Liver (tissue), 10 donors: ENCODE measurements at places on chromosomes 13 and 19. TPM values are rescaled to one million over a fixed set of nuclear protein-coding genes. Genes with fewer than 3 reads are reported as not detected.
A peak's percentile ranks its signal among the peaks of the same experiment; 100 is the strongest.

Gene ZNF667
- total RNA-seq, result 1.3 TPM

Gene NLRP12
- 1.8 TPM for total RNA-seq

Gene GADD45GIP1
- 22.1 TPM for total RNA-seq

Gene PRX
- 0.56 TPM for total RNA-seq

Gene FBXO17
- 31.9 TPM for total RNA-seq

Gene STAP2
- 26.4 TPM for total RNA-seq

Gene ANGPTL4
- total RNA-seq, result 144 TPM

Gene HCN2
- total RNA-seq, result 0.05 TPM

Gene SIGLEC10
- total RNA-seq, result 4.9 TPM

Gene UGGT2
- total RNA-seq, result 23.0 TPM

GRCh38 chr13:36248700-36249099 lies 34.3 kb upstream of the SOHLH2 start:
- DNase-seq, result no peak

DNA sequence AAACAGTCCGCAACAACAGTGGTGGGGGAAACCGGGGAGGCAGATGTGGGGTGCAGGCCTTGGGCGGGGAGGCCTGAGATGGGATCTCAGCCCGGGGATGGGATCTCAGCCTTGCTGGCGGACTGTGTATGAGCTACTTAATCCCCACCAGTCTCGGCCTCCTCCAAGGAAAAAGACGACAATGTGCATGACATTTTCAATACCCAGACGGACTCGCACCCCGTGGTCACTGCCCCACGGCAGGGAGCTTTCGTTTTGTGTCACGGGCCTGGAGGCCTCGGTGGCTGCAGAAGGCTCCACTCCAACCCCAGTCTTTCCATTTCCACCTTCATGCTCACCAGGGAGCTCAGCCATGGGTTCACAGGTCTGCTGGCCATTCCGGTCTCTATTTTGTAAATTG lies 25.5 kb downstream of the GRTP1 start:
- no peak for DNase-seq

DNA sequence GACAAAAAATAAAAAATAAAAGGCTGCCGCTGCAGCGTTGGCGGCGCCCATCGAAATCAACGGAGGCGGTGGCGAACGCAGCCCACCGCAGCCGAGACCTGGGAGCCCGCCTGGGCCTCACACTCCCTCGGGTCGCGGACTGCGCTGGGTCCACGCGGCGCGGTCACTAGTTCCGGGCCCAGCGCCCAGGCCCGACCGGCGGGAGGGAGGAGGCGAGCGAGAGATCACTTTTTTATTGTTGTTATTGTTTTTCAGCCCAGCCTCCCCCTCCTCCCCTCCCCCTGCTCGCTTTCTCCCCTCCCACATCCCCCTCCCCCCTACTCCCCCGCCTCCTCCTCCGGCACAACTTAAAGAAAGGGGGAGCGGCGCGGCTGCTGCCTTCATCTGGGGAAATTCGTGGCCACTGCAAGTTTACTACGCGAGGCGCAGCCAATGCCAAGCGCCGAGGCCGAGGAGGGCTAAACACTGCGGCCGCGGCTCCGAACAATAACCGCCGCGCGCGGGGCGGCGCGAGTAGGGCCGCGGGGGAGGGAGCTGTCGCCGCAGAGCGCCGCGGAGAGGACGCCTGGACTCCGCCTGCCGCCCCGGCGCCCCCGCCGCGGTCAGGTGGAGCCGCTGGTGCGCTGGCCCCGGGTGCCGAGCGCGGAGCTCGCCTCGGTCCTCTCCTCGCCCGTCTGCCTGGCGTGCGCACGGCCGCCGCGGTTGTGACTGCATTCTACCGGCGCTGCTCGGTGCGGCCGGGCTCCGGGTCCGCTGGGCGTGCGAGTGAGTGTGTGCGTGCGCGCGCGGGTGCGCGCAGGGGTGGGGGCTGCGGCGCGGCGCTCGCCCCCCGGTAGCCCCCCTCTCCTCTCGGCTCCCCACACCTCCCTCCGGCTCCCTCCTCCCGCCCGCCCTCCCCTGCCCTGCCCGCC lies 505 bp upstream of the ZIC2 start:
- DNase-seq, result no peak

DNA sequence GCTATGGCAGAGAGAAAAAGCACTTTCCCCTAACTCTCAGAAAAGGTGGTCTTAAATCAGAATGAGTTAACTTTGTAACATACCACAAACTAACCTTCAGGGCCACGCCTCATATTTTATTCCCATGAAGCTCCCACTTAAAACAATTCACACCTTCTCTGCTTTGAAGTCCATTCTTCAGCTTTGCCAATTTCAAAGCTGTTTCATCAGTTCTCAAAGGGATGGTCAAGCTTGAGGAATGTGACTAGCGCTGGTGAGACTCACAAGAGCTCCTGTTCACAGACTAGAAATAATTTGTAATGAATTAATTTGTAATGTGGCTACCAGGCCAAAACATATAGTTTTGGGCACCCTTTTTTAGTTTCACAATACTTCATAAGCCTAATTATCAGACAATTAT lies 68.2 kb downstream of the STK24 start:
- DNase-seq, result no peak

DNA sequence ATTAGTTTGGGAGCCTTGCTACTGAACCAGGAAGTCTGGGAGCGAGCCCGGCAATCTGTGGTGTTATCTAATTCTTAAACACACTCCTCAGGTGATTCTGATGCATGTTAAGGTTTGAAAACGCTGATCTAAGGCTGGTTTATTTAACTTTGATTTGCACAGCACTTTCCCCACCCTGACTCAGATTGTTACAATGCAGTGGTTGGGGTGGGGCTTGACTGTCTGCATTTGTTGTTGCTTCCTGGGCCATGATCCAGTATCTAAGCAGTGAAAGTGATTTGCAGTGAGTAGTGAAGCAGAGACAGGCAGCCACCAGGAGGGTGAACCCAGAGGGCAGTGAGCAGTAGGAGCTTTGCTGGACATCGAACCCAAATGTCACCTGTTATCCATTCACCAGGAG lies 81.6 kb upstream of the ARGLU1 start:
- DNase-seq, result no peak

- no peak for DNase-seq
Observed at GRCh38 chr13:20461481-20461859, 64.2 kb downstream of the CRYL1 start.

DNA sequence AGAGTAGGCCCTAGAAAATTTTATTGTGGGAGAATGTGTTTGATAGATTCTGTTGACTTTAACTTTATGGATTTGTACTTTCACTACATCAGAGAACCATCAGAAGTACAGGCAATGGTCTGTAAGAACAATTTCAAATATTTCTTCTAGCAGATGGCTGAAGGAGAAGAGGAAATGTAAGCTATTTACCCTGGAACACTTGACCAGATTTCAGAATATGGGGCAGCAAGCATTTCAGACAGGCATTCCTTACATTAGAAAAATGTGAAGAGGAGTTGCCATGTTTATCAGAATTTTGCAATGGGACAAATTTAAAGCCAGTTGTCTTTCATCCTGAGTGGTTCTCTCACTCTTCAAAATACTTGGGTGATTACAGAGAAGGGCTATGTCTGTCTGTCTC lies 7.5 kb downstream of the FRY start:
- DNase-seq, result no peak

DNA sequence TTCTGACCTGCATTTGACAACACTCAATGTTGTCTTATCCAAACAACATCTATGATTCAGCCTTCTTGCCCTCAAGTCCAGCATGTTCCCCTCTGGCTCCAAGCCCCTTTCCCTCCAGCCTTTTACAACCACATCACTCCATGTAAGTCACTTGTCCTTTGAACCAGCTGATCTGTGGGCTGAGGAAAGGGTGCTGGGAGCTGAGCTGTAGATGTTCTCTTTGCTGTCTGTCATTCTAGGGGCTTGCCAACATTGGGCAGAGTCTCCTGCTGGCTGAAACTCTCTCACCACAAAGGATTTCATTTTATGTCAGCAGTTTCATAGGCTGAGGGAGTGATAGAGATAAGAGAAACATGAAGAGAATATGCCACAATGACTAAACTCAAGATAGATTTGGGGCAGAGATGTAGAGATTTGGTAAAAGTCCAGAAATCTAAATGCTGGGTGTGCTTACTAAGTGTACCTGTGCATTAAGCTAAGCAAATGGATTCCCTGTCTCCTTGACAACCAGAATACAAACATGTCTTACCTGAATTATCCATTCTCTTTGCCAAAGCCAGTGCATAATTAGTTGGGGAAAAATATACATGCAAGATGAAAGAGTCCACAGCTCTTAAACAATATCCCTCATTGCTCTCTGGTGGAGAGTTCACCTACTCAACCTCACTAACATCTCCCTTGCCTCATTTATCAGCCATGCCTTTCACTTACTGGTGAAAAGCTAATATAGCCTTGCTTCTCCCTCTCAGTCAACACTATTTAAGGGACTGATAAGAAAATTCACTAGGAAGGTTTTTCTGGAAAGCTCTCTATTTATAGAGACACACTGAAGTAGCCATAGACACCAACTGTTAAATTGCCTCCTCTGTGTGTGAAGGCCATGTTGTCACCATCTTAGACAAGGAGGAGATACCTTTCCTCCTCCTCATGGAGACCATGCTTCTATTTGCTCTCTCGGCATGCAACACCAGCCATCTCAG lies 175.5 kb upstream of the SERP2 start:
- DNase-seq, result no peak

- no peak for DNase-seq
Observed at GRCh38 chr19:19139876-19140229, 1.6 kb upstream of the TMEM161A start.

GRCh38 chr19:11673608-11674041 lies 65.1 kb downstream of the ZNF823 start:
- DNase-seq, result peak; percentile 57

- DNase-seq, result no peak
Observed at GRCh38 chr19:13083008-13083404, 19.7 kb downstream of the LYL1 start.

GRCh38 chr19:43723588-43723987 lies 7.7 kb downstream of the IRGC start:
- no peak for DNase-seq

DNA sequence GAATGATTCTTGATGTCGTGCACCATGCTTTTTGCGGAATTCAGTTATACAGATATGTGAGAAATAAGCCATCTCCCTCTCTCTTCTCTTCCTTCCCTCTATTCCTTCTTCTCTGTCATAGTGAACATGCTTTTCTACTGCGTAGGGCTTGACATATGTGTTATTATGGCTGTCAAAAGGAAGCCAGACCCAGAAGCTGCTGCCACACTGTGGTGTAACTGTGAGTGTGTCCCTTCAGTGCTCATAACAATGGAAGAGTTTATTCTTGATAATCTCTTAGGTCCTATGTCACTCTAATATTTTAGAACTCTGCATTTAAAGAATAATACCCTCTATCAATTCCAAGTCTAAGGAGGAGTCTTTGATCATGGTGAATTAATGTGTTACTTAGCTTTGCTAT lies 208.9 kb upstream of the TMTC4 start:
- DNase-seq, result no peak

- no peak for DNase-seq
Observed at GRCh38 chr13:75621147-75621546, 15.0 kb upstream of the LMO7 start.

DNA sequence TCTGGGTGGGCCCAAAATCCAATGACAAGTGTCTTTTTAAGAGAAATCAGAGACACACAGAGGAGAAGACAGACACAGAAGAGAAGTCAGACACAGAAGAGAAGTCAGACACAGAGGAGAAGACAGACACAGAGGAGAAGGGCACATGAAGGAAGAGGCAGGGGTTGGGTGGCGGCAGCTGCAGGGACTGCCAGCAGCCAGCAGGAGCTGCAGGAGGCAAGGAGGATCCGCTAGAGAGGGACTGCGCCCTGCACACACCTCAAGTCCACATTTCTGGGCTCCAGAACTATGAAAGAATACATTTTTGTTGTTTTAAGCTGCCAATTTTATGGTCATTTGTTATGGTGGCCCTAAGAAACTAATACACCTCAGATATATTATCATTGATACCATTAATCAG lies 140.6 kb downstream of the ZIC5 start:
- DNase-seq, result no peak

DNA sequence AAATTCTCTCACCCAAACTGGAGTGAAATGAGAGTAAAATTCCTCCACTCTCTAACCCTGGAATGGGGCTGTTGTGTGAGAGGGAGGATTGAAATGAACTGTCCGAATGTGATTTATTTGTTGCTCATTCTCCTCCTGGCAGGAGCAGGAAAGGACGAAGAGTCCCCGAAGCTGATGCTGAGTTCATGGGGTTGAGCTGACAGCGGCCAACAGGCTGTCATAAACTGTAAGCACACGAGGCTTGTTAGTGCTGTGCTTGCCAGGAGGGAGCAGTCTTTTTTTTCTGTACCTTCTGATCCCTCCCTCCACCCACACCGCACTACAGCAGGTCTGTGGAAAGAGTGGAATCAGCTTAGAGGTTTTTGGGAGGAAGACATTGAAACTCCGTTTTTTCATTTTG lies 33.1 kb upstream of the ZNF331 start:
- no peak for DNase-seq
